RWPE2 (cell line): ENCODE measurements at places on chromosomes 7 and 10.

GRCh38 chr10:16297642-16298041 is 139.2 kb upstream of the PTER start:
- no peak for DNase-seq

- no peak for DNase-seq
These were observed 2.4 kb upstream of the MKLN1 start for GRCh38 chr7:131325179-131325840.

DNA sequence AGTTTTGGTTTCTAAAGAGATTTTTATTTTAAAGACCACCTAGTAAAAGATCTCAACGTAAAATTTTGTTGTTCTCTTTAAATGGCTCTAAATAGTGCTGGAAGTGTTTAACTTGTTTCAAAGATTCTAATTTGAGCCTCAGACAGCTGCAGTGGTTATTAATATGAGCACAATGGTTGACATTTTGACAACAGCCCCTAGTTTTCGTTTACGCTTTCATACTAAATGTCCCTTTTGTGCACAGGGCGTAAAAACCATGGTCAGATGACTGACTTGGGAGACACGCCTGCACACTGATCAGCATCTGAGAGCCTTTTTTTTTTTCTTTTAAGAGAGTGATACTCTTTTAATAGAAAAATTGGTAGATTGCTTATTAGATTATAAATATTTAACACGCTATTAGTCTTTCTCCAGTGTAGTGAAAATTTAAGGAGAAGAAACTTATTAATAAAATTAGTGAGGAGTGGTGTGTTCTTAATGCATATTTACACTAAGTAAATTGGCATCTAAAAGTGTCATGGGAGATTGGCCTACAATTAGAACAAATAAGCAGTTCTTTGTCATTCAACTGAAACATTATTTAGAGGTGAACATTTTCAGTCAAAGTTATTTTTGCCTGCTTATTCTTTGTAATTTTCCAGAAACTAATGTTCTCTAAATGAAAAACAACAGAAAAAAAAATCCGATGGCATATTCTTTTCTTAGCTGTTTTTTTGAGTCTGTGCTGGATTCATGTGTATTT is 182.8 kb upstream of the PHYHIPL start:
- no peak for DNase-seq

DNA sequence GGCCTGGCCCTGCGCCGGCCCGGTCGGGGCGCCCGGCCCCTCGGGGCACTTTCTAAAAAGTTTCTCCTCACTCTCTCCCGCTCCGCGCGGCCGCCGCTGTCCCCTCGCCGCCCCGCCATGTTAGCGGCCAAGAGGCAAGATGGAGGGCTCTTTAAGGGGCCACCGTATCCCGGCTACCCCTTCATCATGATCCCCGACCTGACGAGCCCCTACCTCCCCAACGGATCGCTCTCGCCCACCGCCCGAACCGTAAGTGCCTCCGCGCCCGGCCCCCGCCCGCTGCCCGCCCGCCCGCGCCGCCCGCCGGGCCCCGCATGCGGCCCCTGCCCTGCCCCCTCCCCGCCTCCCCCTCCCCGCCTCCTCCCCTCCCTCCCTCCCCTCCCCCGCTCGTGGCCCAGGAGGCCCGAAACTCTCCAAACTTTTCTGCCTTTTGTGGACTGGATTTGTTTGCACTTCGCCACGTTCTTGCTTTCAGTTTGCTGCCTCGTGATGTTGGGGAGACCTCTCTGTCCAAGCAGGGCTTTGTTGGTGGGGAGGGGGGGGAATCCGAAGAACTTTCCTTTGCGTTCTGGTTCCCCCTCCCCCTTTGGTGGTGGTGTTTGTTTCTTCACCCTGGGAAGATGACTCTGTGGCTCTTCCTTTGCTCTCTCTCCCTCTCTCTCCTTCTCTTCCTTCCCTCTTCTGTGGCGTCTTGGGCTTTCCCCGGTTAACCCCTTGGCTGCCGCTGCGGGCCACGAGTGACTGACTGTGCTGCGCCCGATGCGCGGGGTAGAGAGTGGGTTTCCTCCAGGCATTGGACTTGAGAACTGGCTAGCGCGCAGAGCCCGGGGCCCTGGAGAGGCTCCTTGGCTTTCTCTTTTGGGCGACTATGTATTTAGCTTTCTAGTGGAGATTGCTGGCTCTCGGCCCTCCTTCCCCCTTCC is 1.6 kb downstream of the TCF7L2 start:
- no peak for DNase-seq

GRCh38 chr10:78602201-78602932 is 466.4 kb upstream of the ZMIZ1 start:
- no peak for DNase-seq

- DNase-seq, result no peak
These were observed 240.8 kb upstream of the POM121L12 start for GRCh38 chr7:52794621-52795020.

DNA sequence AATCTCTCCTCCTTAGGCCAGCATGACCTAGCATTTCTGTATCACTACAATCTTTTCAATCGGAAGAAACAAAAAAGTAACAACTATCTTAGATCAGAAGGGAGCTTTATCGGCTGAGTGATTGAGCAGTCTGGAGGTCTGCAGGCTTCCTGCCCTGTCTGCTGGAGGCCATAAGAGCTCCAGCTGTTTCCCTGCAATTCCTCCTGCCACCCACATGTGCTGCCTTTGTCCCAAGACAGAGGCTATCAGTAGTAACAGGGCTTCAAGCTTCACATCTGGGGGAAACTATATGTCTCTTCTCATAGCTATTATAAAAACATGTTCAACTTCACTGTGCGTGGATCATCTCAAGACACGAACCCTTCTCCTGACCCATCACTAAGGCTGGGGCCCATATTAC is 70.1 kb upstream of the VWC2 start:
- DNase-seq, result no peak

DNA sequence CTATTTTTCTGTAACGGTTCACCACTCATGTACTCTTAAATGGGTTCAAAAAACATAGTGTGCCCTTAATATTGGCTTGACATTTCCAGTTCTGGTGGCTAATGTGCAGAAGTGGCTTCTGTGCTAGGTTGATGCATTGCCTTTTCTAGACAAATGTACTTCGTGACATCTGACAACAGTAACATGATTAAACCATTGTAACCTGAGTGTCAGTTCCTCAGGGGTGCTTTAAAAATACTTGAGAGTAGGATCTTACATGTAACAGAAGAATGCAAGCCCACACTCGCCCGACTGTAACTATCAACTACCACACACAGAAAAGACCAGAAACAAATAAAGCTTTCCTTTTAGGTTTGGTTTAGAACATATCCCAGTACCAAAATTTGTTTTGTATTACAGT is 393.4 kb upstream of the NFE2L3 start:
- no peak for DNase-seq

- no peak for DNase-seq
These were observed 54.8 kb downstream of the CADPS2 start for GRCh38 chr7:122831436-122831835.

DNA sequence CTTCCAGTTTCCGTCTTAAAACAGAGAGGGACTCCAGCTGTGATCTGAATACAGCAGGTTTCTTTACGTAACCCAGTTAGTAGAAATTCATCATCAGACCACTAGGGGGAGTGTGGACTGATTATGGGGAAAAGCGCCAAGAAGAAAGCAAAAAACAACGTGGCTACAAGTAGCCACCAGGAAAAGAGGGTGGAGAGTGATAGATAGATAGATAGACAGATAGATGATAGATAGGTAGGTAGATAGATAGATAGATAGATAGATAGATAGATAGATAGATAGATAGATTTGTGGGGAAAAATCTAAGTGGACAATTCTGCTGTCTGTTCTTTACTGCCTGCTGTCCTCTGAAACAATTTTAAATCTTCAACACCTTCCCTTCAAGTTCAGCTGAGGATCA is 12.7 kb upstream of the AKR1B10 start:
- DNase-seq, result no peak

GRCh38 chr7:5349437-5350173 is 66.9 kb downstream of the SLC29A4 start:
- DNase-seq, result no peak

DNA sequence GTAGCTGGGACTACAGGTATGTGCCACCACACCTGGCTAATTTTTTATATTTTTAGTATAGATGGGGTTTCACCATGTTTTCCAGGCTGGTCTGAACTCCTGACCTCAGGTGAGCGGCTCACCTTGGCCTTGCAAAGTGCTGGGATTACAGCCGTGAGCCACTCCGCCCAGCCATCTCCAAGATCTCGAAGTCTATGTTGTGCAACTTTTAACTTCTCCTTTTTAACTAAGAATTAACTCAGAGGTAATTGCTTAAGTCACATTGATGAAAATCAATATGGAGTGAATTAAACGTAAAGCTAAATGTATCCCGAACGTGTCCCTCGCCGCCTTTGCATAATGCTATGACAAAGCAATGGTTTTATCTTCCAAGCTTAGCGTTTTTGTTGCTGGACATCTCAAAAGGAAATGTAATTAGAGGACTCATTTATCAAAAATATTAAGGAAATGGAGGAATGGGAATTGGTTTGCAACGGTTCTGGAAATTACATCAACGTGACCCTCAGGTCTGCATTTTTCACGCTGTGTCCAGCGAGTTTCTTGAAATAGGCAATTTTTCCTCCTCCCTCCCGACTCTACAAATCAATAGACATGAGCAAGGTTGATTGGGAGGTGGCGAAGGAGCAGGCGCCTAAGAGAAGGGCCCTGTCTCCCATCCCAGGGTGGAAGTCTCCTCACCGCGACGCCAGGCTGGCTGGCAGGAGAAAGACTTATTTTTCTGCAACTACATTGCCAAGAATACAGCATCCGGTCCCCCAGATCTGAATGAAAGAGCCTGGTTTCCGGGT is 89.8 kb downstream of the TMEM130 start:
- no peak for DNase-seq

- no peak for DNase-seq
These were observed 19.0 kb upstream of the ANKRD2 start for GRCh38 chr10:97553575-97554031.

DNA sequence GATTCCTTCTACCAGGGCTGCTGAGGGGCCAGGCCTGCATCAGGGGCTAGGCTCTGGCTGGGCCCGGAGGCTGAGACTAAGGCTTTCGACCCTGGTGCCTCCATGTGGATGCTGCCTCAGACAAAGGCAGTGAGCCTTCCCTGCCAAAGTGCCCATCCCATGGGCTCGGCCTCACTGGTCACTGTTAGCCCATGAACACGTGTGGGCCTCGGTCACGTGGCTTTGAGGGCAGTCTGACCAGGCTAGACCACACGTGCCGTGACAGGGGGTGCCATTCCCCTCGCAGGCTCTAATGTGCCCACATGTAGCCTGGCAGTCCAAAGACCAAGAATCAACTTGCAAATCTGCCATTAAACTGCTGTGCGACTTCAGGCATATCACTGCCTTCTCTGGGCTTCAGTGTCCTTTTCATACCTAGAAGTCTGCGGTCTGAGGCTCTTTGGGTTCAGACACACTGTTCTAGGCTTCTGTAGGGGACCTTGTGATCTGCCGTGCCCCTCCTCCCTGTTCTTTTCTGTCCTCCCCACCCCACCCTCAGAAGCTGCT is 17.6 kb upstream of the SLC29A3 start:
- no peak for DNase-seq

GRCh38 chr7:82163586-82163985 is 280.0 kb downstream of the CACNA2D1 start:
- no peak for DNase-seq

DNA sequence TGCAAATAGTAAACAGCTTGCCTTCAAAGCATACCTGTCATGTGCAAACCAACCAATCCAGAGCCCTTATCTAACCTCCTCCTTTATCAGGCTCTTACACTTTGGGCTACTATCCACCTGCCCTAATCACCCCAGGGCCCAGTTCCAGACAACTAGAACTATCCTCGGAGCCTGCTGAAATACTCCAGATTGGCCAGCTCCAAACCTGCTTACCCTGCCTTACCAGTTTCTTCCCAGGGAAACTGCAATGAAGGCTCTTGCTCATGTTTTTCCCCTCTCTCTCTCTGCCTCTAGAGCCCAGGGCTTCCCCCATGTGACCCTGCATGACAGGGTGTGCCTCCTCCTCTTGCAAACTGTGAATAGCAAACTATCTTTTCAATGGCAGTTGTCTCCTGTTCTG is 81.4 kb upstream of the CAPZA2 start:
- DNase-seq, result no peak

DNA sequence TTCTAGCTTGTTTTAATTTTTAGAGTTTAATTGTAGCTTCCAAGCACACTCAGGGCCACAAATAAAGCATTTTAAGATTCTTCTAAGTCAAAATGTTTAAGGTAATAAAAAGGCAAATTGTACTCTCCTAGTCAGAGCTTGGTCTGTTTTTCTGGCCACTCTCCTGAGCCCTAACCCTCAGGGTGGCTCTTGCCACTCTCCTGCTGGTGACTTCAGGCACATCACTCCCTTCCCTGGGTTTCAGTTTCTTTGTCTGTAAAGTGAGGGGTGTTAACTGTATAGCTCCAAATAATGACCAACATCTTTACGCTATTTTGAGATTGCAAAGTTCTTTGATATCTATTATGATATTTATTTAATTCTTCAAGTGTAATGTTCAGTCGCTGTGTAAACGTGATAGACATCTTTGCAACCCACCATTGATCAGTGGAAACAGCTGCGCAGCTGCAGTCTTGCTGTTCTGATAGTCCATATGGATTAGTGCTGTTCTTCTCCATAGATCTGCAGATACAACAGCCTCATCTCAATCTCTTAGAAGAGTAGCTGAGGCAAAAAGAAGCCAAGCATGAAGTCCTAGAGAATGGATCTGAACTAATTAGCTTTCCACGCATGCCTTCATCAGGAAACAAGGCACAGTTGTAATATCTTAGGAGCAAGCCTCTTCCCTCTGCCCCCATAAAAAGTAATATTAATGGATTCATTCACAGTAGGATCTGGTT is 189.9 kb downstream of the PLPP4 start:
- DNase-seq, result no peak

DNA sequence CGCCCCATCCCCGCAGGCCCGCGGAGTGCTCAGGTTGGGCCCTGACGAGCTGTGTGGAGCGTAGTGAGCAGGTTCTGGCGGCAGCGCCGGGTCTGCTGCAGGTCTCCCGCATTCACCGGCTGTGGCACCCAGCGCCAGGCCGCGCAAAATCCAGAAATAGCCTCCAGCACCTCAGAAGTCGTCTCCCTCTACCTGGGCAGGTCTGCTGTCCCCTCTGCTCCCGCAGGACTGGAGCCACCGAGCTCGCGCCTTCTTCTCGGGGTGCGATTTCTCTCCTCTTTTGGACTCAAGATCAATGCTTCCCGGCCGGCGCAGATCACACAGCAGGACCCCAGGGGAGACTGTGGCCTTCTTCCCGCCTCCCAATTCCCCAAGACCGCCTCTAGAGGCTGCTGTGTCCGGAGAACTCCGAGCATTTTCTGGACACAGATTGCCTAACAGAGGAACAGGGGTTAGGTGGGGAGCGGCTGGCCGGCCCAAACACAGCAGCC is 8.4 kb downstream of the TLX1 start:
- DNase-seq, result no peak

GRCh38 chr7:50426280-50427045 is 23.7 kb downstream of the FIGNL1 start:
- DNase-seq, result no peak

- DNase-seq, result no peak
These were observed 236.3 kb upstream of the ANKRD30A start for GRCh38 chr10:36888925-36889573.

DNA sequence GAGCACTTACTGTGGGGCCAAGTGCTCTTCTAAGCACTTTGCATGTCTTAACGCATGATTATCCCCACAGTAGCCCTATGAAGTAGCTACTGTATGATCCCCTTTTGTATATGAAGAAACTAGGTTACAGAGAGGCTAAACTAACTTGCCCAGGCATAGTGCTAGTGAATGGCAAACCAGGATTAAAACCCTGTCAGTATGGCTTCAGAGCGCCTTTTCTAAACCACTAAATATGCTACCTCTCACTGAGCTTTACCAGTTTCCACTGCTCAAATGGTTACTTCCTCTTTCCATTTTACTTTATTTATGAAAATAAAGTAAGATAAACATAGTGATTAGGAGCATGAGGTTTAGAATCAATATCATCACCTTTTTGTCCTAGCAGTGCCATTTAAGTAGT is 73.6 kb downstream of the PODXL start:
- DNase-seq, result no peak
